ENCODE measurements at places on chromosomes 16 and 17.

DNA sequence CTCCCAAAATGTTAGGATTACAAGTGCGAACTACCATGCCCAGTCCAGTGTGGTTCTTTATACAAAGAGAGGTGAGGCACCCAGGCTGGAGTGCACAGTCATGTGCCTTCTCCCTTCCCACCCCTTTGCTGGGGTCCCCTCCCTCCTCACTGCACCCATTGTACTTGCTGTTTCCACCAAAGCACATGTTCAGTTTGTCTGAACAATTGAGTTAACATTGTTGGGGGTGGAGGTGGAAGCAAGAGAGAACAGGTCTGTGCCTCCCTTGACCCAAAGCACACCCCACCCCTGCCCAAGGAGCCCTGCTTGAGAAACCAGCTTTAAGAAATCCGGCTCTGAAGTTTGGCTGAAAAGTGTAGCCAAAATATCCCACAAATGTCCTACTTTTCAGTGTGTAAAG lies 142.3 kb upstream of the CDH5 start:
- DNase-seq, result no peak

DNA sequence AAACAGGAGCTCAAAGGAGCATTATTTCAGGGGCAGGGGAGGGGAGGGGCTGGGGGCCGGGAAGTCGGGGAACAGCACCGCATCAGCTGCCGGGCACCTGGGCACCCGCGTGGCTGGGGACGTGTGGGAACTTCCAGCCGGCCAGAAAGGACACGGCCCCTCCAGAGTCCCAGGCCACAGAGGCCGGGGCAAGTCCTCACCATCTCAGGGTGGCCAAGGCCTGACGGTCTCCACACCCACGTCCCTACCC lies 1.1 kb downstream of the PGAP6 start:
- no peak for DNase-seq

GRCh38 chr16:88636488-88637265 lies 1.7 kb upstream of the IL17C start:
- no peak for DNase-seq

GRCh38 chr17:50835301-50836234 lies at the start of gene WFIKKN2:
WFIKKN2 (plus strand) TSS chr17:50835586; CDS start chr17:50835938, 352 bp downstream.
- no peak for DNase-seq

DNA sequence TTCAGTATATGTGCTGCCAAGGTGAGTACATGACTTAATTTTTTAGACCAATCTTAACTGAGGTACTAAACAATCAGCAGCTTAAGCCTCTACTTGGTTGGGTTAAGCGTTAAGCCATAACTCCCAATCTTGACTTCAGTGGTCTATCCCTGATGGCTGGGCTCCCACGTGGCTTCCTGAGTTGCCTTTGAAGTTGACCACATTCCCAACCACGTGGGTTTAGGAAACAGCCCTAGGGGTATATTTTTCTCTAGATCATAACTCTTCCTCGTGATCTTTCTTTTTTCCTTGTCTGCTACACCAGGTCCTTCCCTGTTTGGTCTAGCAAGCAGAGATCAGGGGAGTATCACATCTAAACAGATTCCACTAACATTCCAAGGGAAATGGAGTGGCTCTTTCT lies 20.1 kb upstream of the PIRT start:
- DNase-seq, result no peak

GRCh38 chr16:89842471-89843408 lies 14.5 kb downstream of the SPIRE2 start:
- DNase-seq, result no peak

DNA sequence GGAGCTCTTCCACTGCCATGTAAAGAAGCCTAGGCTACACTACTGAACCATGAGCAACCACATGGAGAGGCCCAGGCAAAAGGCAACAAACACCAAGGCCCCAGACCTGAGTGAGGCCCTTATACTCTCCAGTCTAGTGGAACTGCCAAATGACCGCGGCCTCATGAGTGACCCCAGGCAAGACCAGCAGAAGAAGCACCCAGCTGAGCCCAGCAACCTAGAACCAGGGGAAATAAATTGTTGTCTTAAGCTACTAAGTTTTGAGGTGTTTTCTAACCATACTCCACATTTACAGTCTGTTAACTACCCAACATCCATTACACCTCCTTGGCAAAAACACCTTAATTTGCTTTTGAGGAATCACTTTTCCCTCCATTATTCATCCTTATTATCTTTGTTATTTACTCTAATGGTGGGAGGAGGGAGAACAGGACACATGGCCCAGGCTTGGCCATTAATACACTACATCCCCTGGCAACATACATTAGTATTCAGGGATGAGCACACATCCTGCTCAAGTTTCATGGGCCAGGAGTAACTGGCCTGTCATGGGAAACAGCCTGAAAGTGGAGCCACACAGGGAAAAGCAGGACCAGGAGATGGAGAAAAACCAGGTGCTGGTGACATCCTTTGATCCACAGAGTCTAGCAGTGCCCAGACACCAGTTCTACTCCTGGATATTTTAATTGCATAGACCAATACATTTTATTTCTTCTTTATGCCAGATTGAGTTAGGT lies 26.2 kb downstream of the SLC39A11 start:
- DNase-seq, result no peak

GRCh38 chr16:9549487-9549886 lies 458.0 kb downstream of the HAPSTR1 start:
- no peak for DNase-seq

GRCh38 chr16:64993464-64993863 lies 128.4 kb downstream of the CDH11 start:
- DNase-seq, result no peak

- DNase-seq, result no peak
Measured at GRCh38 chr17:74037320-74037719, 166.2 kb upstream of the RPL38 start.

- no peak for DNase-seq
Measured at GRCh38 chr17:39899215-39899614, 19.2 kb downstream of the GSDMB start.

- DNase-seq, result no peak
Measured at GRCh38 chr17:51692917-51693316, 432.6 kb downstream of the UTP18 start.

DNA sequence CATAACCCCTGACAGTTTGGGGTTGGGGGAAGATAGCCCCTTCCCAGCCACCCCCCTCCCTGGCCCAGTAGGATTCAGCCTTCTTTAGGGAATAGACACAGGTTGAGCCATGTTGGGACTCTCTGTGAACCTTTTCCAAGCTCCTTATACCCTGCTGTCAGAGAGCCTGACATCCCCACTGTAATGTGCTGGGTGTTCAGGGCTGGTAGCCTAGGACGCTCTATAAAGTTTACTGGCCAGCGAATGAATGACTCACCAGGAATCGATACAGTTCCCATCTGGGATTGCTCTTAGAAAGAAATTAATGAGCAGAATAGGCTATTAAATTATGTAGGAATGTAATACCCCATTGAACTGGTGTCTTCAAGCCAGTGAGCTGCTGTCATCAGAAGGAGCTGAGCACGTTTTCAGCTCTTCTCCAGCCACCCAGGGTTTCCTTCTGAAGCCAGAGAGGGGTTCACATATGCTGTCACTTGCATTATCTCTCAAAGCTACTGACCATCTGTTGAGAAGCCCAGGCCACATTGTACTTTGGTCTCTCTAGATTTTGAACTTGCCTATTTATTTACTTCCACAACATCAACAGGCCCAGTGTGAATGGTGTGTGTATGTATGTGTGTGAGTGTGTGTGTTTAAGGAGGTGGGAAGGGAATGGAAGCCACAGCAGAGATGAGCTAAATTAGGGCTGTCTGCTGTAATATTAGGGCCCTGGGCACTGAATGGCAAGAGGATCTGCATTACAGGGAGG lies 64.9 kb downstream of the SPACA3 start:
- no peak for DNase-seq

DNA sequence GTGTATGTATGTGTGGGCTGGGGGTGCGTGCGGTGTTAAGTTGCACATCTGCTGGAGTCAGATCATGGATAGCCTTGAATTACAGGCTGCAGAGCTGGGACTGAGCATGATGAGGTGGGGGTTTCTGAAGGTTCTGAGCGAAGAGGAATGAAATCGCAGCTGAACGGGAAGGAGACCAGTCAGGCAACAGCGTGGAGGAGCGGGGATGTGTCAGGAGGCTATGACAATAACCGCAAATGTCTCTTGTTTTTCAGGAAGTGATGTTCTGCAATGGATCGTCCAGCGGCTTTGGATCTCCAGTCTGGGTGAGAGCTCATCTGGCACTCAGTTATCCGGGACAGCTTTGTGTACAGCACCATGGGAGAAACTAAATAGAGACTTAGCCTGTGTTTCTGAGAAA lies 20.9 kb downstream of the RGS9 start:
- DNase-seq, result no peak

DNA sequence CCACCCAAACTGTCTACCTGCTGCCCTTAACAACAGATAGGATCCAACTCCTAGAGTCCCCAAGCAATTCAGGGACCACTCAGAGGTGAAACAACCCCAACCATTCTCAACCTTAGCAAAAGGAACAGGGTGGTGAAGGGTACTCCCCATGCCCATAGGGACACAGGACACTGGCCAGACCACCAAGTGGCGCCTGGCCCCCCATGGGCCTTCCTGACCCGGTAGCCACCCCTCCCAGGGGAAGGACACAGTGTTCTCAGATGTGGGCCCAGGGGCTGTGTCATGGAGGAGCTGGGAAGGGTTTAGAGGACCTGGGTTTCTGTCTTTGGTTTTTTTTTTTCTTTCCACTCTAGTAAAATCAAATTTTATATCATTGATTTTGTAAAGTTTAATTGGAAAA lies 9.7 kb upstream of the SLC25A39 start:
- DNase-seq, result no peak

- DNase-seq, result no peak
Measured at GRCh38 chr16:74942977-74943918, 41.7 kb downstream of the WDR59 start.

DNA sequence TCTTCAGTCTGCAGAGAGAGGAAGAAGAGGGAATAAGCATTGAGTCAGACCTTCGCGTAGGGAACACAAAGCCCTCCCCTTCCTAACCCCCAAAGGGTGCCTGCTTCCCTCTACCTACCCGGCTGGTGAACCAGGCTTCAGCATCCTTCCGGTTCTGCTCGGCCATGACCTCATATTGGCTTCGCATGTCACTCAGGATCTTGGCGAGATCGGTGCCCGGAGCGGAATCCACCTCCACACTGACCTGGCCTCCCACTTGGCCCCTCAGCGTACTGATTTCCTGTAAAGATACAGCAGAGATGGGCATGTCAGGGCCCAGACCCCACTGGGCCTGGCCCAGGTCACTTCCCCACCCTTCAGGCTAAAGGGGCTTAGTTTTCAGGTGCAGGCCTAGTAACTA lies 3.8 kb downstream of the KRT19 start:
- DNase-seq, result no peak

GRCh38 chr16:57988929-57989328 lies 11.5 kb downstream of the ZNF319 start:
- no peak for DNase-seq

DNA sequence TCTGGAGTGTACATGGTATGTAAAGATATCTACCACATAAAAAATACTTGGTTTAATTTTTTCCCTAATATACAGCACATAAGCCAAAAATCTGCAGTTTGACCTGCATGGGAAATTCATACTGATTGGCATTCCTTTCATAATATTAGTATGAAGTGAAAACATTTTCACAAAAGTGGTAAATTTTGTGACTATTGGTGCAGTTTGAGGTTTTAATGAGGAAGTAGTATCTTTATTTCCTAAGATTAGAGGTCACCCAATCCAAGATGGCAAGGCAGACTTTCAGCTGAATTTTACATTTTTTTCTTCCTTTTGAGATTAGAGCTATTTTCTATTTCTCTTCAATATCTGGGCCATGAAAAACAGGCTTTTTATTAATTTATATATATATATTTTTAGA lies 21.2 kb downstream of the METTL9 start:
- no peak for DNase-seq

GRCh38 chr17:41967141-41967920 lies 736 bp downstream of the CNP start:
- no peak for DNase-seq

GRCh38 chr17:48247038-48247437 lies 139.5 kb downstream of the SNX11 start:
- DNase-seq, result no peak

- DNase-seq, result no peak
Measured at GRCh38 chr17:33978889-33979288, 276.2 kb upstream of the CCL2 start.

GRCh38 chr16:65845466-65846209 lies 520.9 kb upstream of the CDH5 start:
- DNase-seq, result no peak

DNA sequence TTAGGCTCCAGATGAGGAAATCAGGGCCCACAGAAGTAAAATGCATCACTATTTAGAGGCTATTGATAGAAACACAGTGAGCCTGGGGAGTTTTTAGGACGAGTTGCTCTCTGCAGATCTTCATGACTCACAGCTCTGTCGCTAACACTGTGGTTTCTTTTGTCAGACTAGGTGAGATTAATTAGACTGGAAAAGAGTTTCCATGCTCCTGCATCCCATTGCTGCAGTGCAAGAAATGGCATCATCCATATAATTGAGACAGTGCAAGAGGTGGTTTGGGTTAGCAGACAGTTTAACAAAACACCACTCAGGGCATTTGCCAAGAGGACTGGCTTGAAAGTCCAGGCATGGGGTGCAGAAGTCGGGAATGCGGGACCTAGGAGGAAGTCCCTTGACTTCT lies 198.8 kb upstream of the CACNG5 start:
- no peak for DNase-seq

DNA sequence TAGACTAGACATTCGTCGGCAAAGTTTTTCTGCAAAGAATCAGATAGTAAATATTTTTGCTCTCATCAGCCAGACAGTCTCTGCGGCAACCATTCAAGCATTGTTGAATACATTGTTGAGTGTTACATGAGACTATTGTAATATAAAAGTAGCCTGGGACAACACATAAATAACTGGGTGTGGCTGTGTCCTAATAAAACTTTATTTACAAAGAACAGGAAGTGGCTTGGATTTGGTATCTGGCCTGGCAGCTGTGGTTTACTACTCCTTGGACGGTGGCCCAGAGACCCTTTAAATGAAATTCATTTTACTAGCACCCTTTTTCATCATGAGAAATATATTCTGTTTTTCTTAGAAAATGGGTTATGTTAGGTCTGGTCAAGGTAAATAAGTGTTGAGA lies 297.2 kb downstream of the WWOX start:
- DNase-seq, result no peak

GRCh38 chr17:33469911-33470310 lies 176.8 kb upstream of the ASIC2 start:
- no peak for DNase-seq

- DNase-seq, result no peak
Measured at GRCh38 chr16:31187808-31188189, 7.9 kb downstream of the FUS start.

GRCh38 chr17:50269477-50270434 lies 4.5 kb upstream of the TMEM92 start:
- no peak for DNase-seq

- no peak for DNase-seq
Measured at GRCh38 chr17:11712456-11712855, 114.2 kb downstream of the DNAH9 start.

DNA sequence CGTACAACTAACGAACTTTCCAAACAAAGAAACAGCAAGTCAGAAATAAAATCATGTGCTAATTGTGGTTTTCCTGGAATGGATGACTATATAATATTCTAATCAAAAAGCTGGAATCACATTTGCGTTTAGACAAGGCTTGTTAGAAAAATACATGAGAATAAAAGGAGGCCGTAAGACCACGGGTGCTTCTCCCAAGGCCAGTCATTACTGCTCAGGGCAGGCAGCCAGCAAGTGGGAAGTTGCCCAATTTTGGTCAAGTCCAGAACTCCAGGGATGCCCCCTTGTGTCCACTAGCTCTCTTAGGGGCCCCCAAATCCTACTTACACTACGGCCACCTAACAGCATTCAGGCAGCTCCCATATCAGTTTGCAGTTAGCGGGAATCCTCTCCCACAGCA lies 25.9 kb upstream of the LYRM9 start:
- no peak for DNase-seq

GRCh38 chr16:25553711-25554436 lies 137.9 kb upstream of the HS3ST4 start:
- DNase-seq, result no peak

Data from T-helper 22 cell (primary cell).